ENCODE measurements at places on chromosomes 4 and X. TPM values are rescaled to one million over a fixed set of nuclear protein-coding genes. Genes with fewer than 3 reads are reported as not detected.

Gene TLR3
- not detected for total RNA-seq

Gene COX7B
- 198 TPM for total RNA-seq

Gene TREX2
- total RNA-seq: 0.70 TPM

Gene SPINK2
- 0.59 TPM for total RNA-seq

Gene ARX
- total RNA-seq: not detected

Gene ITIH6
- not detected for total RNA-seq

Gene ARMCX1
- total RNA-seq: 26.9 TPM

Gene ADGRG2
- total RNA-seq: 5.9 TPM

Gene MAGEC3
- total RNA-seq: 0.18 TPM

Gene ASB5
- 14.6 TPM for total RNA-seq

Gene TMEM150C
- total RNA-seq: 19.5 TPM

- H3K4me3 ChIP-seq: no peak overlapping the region
- no peaks in the 10 kb centered on the region for H3K27me3 ChIP-seq
- H3K36me3 ChIP-seq: no peaks in the 10 kb centered on the region
These were observed 236.1 kb downstream of the SPRY1 start for GRCh38 chr4:123632693-123633030.

DNA sequence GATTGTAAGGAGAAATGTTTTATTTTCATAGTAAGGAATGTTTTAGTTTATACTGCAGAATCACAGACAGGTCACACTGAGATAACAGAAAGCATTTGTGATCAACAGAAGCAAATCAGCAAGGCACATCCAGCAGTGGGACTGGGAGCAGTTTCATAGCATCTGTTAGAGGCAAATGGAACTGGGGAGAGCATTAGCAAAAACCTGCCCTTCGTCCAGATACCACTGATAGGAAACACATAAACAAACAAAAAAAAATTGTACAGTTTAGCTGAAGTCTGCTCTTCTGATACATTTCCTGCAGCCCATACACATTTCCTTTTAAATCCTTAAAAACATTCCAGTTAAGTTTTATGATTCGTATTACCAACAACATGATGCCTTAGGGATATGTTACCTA is 374.3 kb downstream of the PCDH7 start:
- no peaks in the 10 kb centered on the region for H3K36me3 ChIP-seq
- no peak overlapping the region for H3K27ac ChIP-seq
- H3K27me3 ChIP-seq: no peaks in the 10 kb centered on the region
- H3K4me3 ChIP-seq: no peak overlapping the region
- no peak for DNase-seq
- peaks cover 7% of the 10 kb centered on the region for H3K4me1 ChIP-seq

GRCh38 chr4:174919886-174920423 is 1.8 kb downstream of the ADAM29 start:
- H3K4me3 ChIP-seq: no peak overlapping the region
- no peak overlapping the region for H3K27ac ChIP-seq
- no peaks in the 10 kb centered on the region for H3K4me1 ChIP-seq
- no peaks in the 10 kb centered on the region for H3K36me3 ChIP-seq

DNA sequence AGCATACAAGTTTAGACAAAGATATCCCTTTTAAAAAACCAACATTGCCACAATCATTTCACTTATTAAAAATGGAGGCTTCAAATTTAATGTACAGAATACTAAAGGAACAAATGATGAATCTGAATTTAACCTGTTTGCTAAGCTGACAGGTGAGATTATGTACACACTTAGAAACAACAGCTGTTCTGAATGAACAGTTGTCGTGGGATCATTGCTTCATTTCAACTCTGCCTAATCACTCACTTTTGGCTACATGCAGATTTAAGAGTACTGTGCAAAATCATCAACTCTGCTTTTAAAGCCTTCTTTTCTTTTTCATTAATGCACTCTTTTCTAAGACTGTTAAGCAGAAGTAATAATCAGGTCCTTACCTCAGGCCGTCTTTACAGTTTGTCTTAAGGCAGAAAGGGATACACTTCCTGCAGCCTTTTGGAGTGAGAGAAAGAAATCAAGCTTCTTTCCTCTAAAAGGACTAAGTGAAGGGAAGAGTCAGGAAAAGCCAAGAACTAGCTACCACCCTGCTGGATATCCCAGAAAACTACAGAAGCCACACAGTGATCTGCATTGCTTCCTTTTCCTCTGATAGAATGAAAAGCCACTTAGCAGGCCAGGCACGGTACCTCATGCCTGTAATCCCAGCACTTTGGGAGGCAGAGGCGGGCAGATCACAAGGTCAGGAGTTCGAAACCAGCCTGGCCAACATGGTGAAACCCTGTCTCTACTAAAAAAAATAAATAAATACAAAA is 54.7 kb upstream of the NPNT start:
- H3K36me3 ChIP-seq: peaks cover 36% of the 10 kb centered on the region
- no peaks in the 10 kb centered on the region for H3K27me3 ChIP-seq
- H3K4me1 ChIP-seq: no peaks in the 10 kb centered on the region
- DNase-seq: no peak
- H3K4me3 ChIP-seq: no peak overlapping the region
- H3K27ac ChIP-seq: no peak overlapping the region

DNA sequence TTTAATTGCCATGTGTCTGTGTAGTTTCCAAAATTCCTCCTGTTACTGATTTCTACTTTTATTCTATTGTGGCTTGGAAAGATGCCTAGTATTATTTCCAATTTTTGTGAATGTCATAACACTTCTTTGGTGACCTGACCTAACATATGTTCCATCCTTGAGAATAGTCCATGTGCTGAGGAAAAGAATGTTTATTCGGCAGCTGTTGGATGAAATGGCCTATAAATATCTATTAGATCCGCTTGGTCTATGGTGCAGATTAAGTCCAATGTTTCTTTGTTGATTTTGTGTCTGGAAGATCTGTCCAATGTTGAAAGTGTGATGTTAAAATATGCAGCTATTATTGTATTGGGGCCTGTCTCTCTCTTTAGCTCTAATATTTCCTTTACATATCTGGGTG is 219.2 kb upstream of the HDX start:
- no peak overlapping the region for H3K4me3 ChIP-seq
- DNase-seq: no peak
- H3K27ac ChIP-seq: no peak overlapping the region
- H3K4me1 ChIP-seq: no peaks in the 10 kb centered on the region
- H3K36me3 ChIP-seq: no peaks in the 10 kb centered on the region

DNA sequence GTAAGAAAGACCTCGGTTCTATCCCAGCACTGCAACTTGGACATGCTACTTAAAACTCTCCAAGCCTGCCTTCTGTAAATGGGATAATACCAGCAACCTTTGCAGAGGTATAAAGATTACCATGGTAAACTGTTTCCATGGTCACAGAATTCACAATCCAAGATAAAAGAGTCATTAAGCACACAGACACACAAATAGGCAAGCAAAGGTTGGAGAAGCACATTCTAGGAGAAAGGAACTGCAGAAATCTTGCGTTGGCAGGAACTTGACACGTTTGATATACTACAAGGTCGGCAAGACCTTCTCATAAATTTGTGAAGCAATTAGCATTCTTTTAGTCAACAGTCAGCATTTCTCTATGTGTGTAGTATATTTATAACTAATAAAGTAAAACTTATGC is 12.3 kb upstream of the CHRNA9 start:
- H3K36me3 ChIP-seq: no peaks in the 10 kb centered on the region
- H3K27ac ChIP-seq: peak overlapping the region; percentile 11
- no peak overlapping the region for H3K4me3 ChIP-seq
- no peaks in the 10 kb centered on the region for H3K4me1 ChIP-seq
- no peak for DNase-seq

DNA sequence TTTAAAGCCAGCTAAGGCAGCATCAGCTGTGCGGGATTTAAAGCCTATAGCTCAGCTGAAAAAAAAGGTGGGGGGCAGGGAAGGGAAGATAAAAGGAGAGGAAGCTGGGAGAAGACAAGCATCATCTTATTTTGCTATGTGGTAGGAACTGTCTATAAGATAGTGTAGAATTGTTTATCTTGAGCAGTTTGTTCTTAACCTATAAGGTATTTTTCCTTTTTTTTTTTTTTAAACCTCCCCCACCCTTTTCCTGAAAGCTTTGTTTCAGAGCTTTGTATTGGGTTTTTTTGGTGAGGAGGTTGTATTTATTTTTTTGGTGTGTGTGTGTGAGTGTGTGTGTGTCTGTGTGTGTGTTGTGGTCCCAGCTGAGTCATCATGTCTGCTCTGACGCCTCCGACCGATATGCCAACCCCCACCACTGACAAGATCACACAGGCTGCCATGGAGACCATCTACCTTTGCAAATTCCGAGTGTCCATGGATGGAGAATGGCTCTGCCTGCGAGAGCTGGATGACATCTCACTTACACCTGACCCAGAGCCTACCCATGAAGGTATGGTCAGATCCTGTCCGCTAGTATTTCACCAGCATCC is 531 bp downstream of the RUFY3 start:
- no peaks in the 10 kb centered on the region for H3K36me3 ChIP-seq
- DNase-seq: peak; percentile 52
- H3K4me3 ChIP-seq: no peak overlapping the region
- H3K4me1 ChIP-seq: no peaks in the 10 kb centered on the region
- peak overlapping the region; percentile 65 for H3K27ac ChIP-seq

- H3K4me1 ChIP-seq: no peaks in the 10 kb centered on the region
- no peak overlapping the region for H3K4me3 ChIP-seq
- no peaks in the 10 kb centered on the region for H3K27me3 ChIP-seq
- peak; percentile 75 for DNase-seq
- H3K27ac ChIP-seq: no peak overlapping the region
These were observed 133.0 kb downstream of the SHROOM4 start for GRCh38 chrX:50680990-50681389.

DNA sequence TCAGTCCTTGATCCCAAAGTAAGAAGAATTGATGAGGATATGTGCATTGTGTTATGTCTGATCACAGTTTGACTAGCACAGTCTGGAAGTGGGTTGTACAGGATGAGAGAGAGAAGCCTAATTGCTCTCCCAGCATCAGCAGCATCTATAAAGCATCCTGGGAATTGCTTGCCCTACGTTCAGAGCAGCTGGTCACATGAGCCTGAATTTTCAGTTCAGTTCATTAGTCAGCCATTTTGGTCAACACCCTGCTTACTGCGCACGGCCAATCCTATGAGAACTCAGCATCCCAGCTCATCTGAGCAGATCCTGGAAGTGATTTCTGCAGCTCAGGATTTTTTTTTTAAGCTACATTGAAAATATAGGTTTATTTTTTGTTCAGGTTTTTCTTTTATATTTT is at the start of gene RUFY3:
Gene RUFY3, plus strand, starts transcription at position 218 of the 400 bp plus-strand sequence. CDS start 610 bp downstream, outside the sequence.
- H3K4me3 ChIP-seq: no peak within 1 kb of the TSS
- peak within 1 kb of the TSS; percentile 65 for H3K27ac ChIP-seq
- no peaks in the 10 kb centered on the region for H3K27me3 ChIP-seq
- no peaks in the 10 kb centered on the region for H3K36me3 ChIP-seq
- no peaks in the 10 kb centered on the region for H3K4me1 ChIP-seq
- no peak for DNase-seq

DNA sequence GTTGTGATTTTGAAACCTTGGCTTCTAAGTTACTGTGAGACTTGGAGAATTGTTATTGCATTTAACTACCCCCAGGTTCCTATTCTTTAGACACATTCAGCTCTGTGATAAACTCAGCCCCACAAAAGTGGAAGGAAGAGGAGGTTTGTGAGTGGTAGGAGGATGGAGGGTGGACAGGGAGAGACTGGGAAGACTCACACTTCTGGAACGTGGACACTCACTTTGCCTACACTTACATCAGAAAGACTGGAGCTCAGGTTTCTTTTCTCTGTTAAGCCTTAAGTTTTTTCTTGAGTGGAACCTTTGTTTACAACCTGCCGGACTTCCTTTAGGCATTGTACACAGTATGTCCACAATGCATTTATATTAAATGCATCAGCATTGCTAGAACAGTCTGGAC is 99.0 kb downstream of the AREG start:
- H3K4me1 ChIP-seq: peaks cover 3% of the 10 kb centered on the region
- no peak for DNase-seq
- no peaks in the 10 kb centered on the region for H3K36me3 ChIP-seq
- no peaks in the 10 kb centered on the region for H3K27me3 ChIP-seq

DNA sequence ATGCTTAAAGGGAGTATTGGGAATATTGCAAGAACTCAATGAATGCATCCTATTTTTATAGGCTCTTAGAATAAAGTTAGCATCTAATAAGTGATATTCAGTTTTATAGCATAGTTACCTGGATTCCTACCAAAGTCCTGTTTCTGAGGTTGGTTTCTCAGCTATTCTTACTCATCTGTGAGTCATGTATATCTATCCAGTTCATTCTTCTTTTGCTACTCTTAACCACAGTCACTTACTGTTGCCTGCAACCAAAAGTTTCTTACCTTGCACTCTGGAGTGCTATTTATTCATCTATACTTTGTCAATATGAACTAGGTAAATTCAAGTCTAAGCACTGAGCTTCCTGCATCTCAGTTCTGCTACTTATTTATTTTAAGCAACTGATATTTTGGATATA is 322.5 kb downstream of the HS3ST1 start:
- H3K4me3 ChIP-seq: no peak overlapping the region
- H3K36me3 ChIP-seq: no peaks in the 10 kb centered on the region
- H3K27me3 ChIP-seq: no peaks in the 10 kb centered on the region
- DNase-seq: no peak
- no peaks in the 10 kb centered on the region for H3K4me1 ChIP-seq

GRCh38 chr4:79906303-79906702 is 166.7 kb downstream of the ANTXR2 start:
- H3K36me3 ChIP-seq: no peaks in the 10 kb centered on the region
- H3K27ac ChIP-seq: no peak overlapping the region
- DNase-seq: no peak

DNA sequence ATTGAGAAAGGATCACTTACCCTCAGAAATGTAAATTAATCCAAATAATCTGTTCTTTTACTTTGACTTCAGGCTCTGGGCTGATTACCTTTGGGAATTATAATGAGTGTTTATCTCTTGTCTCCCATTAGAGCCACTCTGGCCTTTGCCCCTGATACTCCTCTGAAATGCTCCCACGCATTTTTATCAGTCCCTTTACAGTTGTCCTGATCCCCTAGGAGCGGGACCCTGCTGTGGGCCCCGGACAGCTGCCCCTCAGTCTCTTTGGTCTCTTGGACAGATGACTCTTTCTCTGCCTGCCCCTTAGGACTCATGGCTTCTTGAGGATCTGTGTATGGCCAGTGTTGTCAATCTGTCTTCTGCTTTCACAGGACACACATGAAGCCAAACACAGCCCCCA is 1.0 kb upstream of the TRIM75 start:
- H3K4me1 ChIP-seq: peaks cover 3% of the 10 kb centered on the region
- DNase-seq: no peak
- no peak overlapping the region for H3K4me3 ChIP-seq
- H3K36me3 ChIP-seq: no peaks in the 10 kb centered on the region
